BJ (cell line): ENCODE measurements at places on chromosomes 12 and 14. TPM values are rescaled to one million over a fixed set of nuclear protein-coding genes. Genes with fewer than 3 reads are reported as not detected.

GRCh38 chr12:2114071-2114470, 61.3 kb downstream of the CACNA1C start:
- no peak for DNase-seq

- no peak for DNase-seq
Measured at GRCh38 chr14:41607966-41608663, 1.4 kb downstream of the LRFN5 start.

- no peak for DNase-seq
Measured at GRCh38 chr14:102126807-102127455, 12.8 kb upstream of the WDR20 start.

GRCh38 chr12:92085736-92086040, 60.0 kb downstream of the BTG1 start:
- no peak for DNase-seq

GRCh38 chr14:43949400-43949799, 557.7 kb downstream of the FSCB start:
- no peak for DNase-seq

DNA sequence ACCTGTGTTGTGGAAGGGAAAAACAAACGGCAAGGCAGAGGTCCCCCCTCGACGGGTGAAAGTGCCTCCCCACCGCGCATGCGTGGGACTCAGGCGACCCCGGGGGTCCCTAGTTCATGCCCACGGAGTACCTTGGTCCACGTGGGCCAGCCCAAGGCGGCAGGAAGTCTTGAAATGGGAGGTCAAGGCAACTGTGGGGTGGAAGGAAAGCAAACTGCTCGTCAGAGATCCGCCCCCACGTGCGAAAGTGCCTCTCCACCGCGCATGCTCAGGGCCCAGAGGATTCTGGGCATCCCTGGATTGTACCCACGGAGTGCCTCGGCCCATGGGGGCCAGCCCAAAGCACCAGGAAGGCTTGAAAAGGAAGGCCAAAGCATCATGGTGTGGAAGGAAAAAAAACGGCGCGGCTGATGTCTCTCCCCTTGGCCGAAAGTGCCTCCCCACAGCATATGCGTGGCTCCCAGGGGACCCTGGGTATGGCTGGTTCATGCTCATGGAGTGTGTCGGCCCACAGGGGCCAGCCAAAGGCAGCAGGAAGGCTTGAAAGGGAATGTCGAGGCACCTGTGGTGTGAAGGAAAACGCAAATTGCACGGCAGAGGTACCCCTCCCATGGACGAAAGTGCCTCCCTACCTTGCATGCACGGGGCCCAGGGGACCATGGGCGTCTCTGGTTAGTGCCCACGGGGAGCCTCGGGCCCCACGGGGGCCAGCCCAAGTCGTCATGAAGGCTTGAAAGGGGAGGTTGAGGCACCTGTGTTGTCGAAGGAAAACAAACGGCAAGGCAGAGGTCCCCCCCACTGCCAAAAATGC, 369.7 kb downstream of the ALG10 start:
- no peak for DNase-seq

- no peak for DNase-seq
Measured at GRCh38 chr14:22472935-22473854, 115.8 kb downstream of the DAD1 start.

DNA sequence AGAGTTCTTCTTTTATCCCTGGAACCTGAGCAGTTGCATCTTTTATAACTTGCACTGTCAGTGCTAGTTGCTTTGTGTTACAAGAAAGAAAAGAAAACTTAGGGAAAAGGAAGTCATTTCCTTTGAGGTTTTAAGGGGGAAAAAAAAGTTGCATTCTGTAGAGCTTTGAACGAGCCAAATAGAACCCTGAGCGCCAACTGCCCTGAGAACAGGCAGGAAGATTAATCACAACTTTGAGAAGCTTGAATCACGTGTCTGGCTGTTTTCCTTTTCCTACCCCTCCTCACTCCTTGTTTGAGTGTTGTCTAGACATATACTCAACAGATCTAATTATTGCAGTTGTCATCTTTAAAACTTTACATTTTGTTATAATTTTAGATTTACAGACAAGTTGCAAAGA, 12.5 kb downstream of the PCNX1 start:
- no peak for DNase-seq

GRCh38 chr14:70555890-70556289, 21.1 kb upstream of the ADAM20 start:
- DNase-seq = peak; percentile 1

- DNase-seq = no peak
Measured at GRCh38 chr12:50505675-50506530, 1.1 kb downstream of the DIP2B start.

DNA sequence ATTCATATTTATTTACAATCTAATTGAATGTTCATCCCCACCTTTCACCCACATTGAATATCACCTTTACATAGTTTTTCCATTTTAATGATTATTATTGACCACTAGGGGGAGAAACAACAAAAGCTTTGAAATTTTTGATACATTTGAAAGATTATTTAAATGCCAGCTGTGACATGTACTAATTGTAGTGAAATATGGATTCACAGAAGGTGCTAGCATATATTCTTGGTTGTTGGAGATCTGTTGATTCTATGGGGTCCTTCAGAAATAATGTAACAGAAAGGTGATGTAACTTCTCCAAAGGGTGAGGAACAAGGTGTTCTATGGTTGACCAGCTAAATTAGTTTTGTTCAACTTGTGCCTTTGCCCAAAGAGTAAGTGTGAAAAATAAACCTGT, 22.4 kb upstream of the GPR33 start:
- DNase-seq = no peak

- no peak for DNase-seq
Measured at GRCh38 chr14:90731487-90731886, 84.7 kb downstream of the TTC7B start.

DNA sequence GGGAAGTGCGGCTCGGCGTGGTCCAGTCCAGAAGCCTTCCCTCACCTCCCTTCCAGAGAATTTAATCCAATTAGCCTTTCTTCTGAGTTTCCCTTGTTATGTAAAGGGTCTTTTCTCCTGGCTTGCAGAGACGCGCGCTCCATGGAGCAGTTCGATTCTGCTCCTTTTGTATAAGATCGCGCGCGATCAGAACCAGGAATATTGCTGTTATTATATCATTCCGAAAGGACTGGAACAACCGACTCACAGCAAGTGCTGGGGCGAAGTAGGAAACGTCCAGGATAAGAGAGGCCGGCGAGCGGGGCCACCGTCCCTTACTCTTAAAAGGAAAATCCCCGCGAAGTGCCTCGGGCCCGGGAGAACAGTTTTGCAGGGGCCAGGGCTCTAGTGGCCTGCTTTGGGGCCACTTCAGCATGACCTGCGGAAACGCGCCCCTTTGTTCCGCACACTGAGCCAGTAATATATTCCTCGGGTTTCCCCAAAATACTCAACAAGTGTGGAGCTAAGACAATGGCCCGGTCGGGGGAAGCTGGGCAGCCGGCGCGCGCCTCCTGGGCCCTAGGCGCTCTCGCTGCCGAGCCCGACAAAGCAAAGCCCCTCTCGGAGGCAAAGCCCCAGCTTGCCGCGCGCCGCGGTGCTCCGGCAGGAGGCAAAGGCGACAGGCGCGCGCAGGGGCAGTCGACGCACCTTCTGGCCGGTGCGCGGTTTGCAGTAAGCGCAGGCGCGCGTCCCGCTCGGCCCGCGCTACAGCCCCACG, 2.9 kb downstream of the RFX4 start:
- DNase-seq = no peak

Gene FAM186B
- polyA plus RNA-seq = 0.11 and 0.12 TPM in 2 replicates

Gene PLBD1
- polyA plus RNA-seq = 0.38 and 0.51 TPM in 2 replicates

Gene KRT79
- polyA plus RNA-seq = not detected in 2 replicates

Gene KRT73
- not detected in 2 replicates for polyA plus RNA-seq

Gene MYF5
- not detected in 2 replicates for polyA plus RNA-seq

Gene KERA
- polyA plus RNA-seq = not detected in 2 replicates

Gene TMEM52B
- 0.85 and 1.4 TPM in 2 replicates for polyA plus RNA-seq

Gene OR6S1
- not detected in 2 replicates for polyA plus RNA-seq

Gene SYNE3
- polyA plus RNA-seq = 3.5 TPM in 2 replicates

Gene KRT85
- not detected in 2 replicates for polyA plus RNA-seq

Gene ARHGDIB
- 22.7 and 31.7 TPM in 2 replicates for polyA plus RNA-seq

Gene PLEK2
- 2.2 and 3.1 TPM in 2 replicates for polyA plus RNA-seq
